Activated naive CD4-positive, alpha-beta T cell treated with anti-CD3 and anti-CD28 coated beads, Interleukin-2, amount 50 U/mL, for 72 hours (primary cell): ENCODE measurements at places on chromosomes 1 and 21. TPM values are rescaled to one million over a fixed set of nuclear protein-coding genes. Genes with fewer than 3 reads are reported as not detected.

GRCh38 chr1:185279571-185279970, 37.5 kb downstream of the IVNS1ABP start:
- no peak for DNase-seq

- no peak for DNase-seq
Measured at GRCh38 chr1:39116860-39117728, 87.4 kb upstream of the MACF1 start.

DNA sequence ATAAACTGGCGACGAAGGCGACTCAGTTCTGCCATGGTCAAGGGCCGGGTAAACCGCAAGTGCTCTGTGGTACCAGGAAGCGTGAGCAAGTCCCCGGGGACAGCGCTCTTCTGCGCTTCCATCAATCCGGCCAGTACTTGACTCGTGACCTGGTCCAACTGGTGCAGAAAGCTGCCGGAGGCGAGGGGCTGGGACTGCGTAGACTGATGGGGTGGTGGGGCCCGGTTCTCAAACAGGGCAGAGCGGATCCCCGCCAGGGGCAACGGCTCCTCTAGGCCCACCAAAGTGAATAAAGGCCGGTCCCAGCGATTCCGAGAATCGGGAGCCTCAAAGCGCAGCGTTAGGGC, 852 bp downstream of the KTI12 start:
- DNase-seq: peak; percentile 9

GRCh38 chr1:119603695-119604094, 44.4 kb downstream of the ZNF697 start:
- no peak for DNase-seq

DNA sequence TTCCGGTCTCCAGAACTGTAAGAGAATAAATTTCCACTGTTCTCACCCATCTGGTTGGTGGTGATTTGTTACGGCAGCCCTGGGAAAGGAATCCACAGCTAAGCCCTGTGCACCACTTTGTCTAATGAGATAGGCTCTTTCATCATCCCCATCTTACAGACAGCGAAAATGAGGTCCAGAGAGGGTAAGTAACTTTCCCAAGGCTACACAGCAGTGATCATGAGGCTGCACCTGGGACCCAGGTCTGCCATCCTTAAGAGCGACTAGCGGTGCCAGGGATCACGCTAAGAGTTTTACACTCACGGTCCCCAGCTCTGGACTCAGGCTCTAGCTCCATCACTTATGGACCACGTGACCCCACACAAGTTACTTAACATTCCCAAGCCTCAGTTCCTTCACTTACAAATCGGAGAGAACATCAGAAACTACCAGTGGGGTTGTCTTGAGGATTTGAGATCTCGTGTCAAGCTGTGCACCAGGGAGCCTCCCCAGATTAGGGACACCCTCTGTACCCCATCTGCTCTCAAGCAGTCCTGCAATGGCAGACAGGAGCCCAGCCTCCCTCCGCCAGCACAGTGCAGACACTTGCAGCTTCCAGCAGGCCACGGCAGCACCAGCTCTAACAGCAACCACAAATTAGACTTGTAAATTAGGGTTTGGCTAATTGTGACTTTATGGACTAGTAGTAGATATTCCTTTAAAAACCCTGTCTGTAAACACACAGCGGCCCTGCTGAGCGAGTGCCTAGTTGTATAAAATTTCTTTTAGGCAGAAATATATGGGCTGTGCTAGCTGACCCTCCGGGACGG, 87.3 kb downstream of the DISP3 start:
- DNase-seq: no peak

GRCh38 chr1:201149400-201149799, 4.9 kb downstream of the TMEM9 start:
- no peak for DNase-seq

GRCh38 chr1:211259638-211260126, 516 bp downstream of the RCOR3 start:
- no peak for DNase-seq

DNA sequence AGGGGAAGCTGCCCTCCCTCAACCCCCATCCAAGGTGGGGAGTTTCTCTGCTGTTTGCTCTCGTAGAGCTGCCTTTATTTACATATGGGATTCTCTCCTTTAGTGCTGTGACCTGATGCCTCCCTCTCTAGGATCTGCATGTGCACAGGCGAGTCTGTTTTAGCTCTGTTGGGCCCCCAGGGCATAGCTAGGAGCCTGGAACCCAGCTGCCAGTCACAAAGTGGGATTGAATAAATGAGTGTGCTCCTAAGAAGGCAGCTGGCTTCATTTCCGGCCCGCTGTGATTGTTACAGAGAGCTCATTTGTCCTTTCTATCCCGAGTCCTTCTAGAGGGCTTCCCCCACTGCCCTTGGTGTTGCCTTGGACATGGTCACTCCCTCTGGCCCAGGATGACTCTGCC, 176.6 kb downstream of the GRIK3 start:
- no peak for DNase-seq

DNA sequence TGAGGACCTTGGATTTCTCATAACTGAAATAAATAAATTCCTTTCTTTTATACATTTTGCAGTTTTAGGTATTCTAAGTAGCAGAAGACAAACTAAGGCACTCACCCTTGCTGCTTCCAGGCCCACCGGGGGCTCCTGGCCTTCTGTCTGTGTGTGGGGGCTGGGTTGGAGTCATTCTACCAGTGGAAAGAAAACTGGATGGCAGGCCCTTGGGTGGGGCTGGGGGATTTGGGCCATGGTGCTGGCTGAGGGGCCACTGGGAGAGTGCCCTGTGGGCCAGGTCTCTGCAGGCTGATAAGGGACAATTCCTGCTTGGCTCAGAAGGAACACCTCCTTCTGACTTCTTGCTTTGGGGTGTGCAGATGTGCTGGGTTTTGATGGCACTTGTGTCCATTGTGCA, 54.0 kb upstream of the CSF3R start:
- DNase-seq: no peak

DNA sequence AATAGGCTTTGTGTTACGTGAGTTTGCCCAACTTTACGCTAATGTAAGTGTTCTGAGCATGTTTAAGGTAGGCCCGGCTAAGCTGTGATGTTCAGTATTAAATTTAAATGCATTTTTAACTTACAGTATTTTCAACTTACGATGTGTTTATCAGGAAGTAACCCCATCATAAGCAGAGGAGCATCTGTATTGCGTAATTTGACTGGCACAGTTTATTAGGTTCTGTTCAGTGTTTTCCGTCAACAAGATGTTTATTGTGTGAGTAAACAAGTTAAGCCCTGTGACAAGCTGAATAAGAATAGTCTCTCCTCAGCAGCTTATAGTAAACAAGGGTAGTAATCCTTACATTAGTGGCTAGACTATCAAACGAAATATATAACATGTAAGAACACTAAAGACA, 27.2 kb upstream of the SHISA4 start:
- no peak for DNase-seq

GRCh38 chr1:116284819-116285390, 88.1 kb upstream of the ATP1A1 start:
- no peak for DNase-seq

- no peak for DNase-seq
Measured at GRCh38 chr1:115099693-115100050, 10.4 kb upstream of the TSPAN2 start.

DNA sequence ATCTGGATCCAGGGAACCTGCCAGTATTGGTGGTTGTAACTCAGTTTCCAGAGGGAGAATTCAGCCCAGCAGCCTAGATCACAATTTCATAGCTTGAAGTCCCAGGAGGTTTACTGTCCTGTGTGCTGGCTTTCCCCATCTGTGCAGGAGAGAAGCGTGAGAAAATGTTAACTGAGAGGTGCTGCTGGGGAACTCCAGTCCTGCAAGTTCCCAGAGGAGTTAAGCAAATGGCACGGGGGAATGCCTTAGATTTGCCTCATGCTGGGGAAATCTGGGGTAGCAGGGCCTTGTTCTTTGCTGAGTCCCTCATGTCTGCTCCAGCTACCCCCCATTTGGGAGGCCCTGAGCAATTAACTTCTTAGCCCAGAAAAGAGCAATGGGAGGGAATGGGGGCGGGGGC, 25.1 kb upstream of the SLAMF6 start:
- DNase-seq: no peak

- no peak for DNase-seq
Measured at GRCh38 chr21:44697811-44698734, 1.1 kb downstream of the KRTAP10-12 start.

- no peak for DNase-seq
Measured at GRCh38 chr1:1082776-1083415, 8.8 kb upstream of the RNF223 start.

- DNase-seq: no peak
Measured at GRCh38 chr1:35475856-35476674, 81.1 kb downstream of the KIAA0319L start.

DNA sequence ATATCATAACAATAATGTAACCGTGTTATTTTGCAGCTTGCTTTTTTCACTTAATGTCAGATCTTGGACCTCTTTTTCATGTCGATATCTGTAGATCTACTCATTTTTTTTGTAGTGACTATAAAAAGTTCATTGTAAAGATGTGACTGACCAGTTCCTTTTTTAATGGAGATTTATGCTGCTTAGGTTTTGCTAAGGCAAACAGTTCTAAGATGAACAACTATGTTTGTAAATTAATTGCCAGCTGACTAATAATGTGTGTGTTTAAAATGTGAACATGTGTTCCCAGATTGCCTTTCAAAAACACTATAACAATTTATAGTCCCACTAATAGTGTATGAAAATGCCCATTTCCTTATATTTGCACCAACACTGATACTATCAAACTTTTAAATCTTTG, 18.1 kb upstream of the EPS8L3 start:
- no peak for DNase-seq

- DNase-seq: no peak
Measured at GRCh38 chr1:113783254-113784103, 24.2 kb upstream of the PHTF1 start.

DNA sequence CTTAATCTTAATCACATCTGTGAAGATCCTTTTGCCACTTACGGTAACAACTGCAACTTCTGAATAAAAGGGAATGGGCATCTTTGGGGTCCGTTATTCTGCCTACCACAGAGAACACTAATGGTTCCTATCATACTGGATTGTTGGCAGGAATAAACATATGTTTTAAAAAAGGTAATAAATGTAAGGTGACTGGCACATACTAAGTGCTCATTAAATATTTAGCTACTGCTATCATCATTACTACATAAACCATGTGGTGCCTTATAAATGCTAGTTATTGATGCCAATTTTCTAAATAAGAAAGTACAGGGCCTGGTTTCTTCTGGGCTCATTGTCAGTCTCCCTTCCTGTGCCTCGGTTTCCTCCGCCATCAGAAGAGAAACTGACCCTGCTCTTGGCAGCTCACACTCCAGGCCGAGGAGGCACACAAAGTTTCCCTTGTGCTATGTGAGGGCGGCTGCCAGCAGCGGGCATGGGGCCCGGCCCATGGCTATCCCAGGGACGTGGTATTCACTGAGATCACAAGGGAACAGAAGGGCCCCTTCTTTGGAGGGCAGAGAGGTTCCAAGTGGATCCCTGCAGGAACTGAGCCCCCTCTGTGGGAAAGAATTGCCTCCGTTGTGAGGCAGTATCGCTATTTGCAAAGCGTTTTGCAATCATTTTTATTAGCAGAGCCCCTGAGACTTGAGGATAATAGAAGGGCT, 26.2 kb downstream of the NAV1 start:
- no peak for DNase-seq

DNA sequence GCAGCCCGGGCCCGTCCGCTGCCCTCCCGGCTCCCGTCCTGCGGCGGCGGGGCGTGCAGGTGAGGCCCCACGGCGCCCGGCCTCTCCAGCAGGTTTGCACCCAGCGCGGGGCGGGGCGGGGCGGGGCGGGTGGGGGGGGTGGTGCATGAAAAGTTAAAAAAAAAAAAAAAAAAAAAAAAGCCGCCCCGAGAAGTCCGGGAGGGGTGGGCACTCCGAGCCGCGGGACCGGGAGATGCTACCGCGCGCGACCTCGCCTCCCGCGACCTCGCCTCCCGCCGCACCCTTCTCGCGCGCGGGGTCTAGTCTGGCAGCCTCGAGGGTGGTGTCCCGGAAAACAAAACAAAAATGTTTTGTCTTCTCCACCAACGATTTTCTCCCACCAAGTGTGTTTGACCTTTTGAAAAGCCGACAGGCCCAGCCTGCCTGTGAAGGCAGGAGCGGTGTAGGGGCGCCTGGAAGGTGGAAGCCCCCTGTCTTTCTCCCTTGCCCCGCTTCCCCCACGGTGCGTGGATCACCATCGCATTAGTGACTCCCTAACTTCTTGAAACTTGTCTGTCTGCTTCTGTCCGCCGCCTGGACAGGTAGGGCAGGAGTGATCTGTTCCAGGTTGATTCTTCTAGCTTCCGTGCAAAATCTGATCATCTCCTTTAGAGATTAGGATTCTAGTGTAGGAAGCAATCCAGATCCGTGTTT, 569 bp downstream of the RCAN3 start:
- peak; percentile 43 for DNase-seq

DNA sequence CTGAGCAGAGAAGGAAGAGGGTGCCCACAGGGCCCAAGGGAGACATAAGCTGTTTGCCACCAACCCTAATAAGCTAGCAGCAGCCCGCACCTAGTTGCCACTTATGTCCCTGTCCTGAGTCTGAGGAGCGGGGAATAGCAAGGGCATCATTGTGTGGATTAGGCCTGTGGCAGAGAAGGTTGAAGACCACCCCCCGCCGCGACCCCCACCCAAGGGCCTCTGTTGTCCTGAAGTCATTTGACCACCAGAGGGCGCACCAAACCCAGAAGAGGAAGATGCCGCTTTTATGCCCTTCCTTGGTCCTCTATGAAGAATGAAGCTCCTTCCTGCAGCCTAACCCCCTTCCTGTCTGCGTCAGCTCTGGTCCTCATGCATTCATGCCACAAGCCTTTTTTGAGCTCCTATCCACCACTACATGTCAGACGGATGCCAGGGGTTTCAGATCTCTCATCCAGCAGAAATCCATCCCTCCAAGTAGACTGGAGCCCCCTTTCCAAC, 16.6 kb downstream of the RHBG start:
- peak; percentile 66 for DNase-seq

GRCh38 chr21:22585558-22585957, 1587.3 kb downstream of the NCAM2 start:
- DNase-seq: no peak

GRCh38 chr1:40583980-40584379, 52.5 kb downstream of the ZNF684 start:
- DNase-seq: no peak

Gene HTR6
- total RNA-seq: 0.11 TPM

Gene KIF17
- 0.18 TPM for total RNA-seq

Gene CD1B
- not detected for total RNA-seq

Gene TAS1R1
- total RNA-seq: not detected

Gene HSD3B1
- total RNA-seq: not detected

Gene TNNI3K
- 0.98 TPM for total RNA-seq

Gene FAM72B
- total RNA-seq: 36.7 TPM

Gene CD101
- 1.3 TPM for total RNA-seq

Gene CCDC24
- total RNA-seq: 1.4 TPM
